Stimulated activated CD8-positive, alpha-beta memory T cell treated with anti-CD3 and anti-CD28 coated beads, Interleukin-7, amount 100 ng/mL, for 1 hour (primary cell): ENCODE measurements at places on chromosomes 11 and 22.

- no peak for DNase-seq
These were observed 578.5 kb downstream of the TBC1D22A start for GRCh38 chr22:47340851-47341436.

GRCh38 chr11:119889728-119890280 is 160.8 kb upstream of the NECTIN1 start:
- no peak for DNase-seq

GRCh38 chr11:79110321-79110720 is 330.5 kb downstream of the TENM4 start:
- no peak for DNase-seq

- DNase-seq: no peak
These were observed 24.8 kb upstream of the CALCB start for GRCh38 chr11:15048616-15049015.

GRCh38 chr11:10673501-10674062 is 20.0 kb downstream of the IRAG1 start:
- DNase-seq: no peak

GRCh38 chr11:78319453-78319955 is 98.1 kb downstream of the GAB2 start:
- no peak for DNase-seq

GRCh38 chr22:23245045-23245798 is 64.9 kb downstream of the BCR start:
- DNase-seq: no peak

DNA sequence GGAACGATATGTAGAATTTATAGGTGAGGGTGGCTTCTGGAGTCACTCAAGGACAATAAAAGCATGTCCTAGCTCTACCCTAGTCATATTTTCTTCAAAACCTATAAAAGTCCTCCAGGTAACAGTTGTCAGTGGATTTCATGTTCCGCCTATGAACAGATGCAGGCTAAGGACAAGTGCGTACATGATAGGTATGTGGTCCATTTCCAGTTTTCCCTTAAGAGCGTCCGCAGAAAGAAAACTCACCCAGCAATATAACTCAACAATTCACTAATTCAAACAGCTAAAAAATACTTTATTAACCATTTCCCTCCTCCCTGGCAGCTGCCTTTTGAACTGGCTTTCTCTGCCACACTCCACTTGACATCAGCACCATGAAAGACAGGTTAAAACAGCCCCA is 50.2 kb upstream of the CCDC34 start:
- no peak for DNase-seq

DNA sequence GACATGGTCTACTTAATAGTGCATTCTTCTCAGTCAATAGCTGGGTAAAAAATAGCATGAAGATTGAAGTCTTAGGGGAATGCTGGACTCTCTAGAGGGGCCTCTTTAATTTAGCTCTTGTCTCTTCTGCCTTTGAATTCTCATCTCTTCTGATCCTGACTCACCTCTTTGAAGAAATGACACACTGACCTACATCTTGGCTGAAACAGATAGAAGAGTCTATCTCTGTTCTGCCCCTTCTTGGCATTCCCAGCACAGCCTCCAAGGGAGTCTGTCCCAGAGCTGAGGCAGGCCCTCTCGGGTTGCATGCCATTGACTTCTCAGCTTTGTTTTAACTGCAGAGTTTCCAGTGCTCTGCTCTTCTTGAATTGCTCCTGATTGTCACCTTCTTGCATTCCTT is 55.7 kb downstream of the PTPRJ start:
- DNase-seq: no peak

DNA sequence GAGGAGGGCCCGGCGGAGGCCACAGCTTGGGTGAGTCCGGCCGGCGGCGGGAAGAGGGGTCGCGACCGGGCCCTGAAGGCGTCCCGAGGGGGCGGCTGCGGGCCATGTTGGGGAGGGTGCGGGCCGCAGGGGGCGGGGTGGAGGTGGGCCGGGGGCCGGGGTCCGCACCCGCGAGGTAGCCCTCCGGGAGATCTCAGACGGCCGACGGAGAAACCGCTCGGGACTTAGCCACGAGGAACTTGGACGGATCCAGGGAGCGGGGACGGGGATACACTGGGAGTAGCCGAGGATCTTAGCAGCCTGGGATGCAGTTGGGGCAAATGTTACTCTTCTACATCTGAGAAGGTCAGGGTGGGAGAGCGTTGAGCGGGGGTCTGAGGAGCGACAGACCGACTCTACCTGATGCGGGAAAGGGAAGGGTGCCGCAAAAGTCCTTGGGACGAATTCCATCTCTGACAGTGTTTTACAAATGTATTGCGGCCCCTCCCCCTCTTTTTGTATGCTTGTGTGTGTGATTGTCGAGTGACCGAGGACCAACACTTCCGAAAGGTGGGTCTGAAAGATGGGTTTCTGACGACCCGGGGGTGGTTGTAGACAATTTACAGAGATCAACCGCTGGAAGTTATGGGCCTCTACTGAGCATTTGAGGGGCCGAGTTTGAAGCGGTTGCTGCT is 658 bp downstream of the STIP1 start:
- no peak for DNase-seq

DNA sequence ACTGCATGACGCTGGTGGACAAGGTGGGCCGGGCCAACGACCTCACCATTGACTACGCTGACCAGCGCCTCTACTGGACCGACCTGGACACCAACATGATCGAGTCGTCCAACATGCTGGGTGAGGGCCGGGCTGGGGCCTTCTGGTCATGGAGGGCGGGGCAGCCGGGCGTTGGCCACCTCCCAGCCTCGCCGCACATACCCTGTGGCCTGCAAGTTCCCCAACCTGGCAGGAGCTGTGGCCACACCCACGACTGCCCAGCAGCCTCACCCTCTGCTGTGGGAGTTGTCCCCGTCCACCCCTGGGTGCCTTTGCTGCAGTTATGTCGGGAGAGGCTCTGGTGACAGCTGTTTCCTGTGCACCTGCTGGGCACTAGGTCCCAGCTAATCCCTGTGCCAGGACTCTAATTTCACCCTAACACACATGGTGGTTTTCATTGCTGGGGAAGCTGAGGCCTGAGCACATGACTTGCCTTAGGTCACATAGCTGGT is 49.0 kb upstream of the PPP6R3 start:
- no peak for DNase-seq

GRCh38 chr11:128271401-128271800 is 316.0 kb downstream of the ETS1 start:
- DNase-seq: no peak

DNA sequence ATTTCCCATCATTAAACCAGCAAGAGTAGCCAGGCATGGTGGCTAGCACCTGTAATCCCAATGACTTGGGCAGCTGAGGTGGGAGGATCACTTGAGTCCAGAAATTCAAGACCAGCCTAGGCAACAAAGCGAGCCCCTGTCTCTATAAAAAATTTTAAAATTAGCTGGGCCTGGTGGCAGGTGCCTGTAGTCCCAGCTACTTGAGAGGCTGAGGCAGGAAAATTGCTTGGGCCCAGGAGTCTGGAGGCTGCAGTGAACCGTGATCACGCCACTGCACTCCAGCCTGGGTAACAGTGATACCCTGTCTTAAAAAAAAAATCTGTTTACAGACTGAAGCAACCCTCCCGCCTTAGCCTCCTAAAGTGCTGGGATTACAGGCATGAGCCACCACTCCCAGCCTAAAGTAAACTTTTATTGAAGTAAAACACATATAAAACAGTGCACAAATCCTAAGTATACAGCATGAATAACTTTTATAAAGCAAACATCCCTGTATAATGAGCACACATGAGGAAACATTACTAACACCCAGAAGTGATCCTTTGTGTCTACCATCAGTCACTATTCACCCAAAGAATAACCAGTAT is 12.6 kb downstream of the UCP3 start:
- no peak for DNase-seq

- no peak for DNase-seq
These were observed 31.2 kb downstream of the ARHGAP8 start for GRCh38 chr22:44783581-44783980.

- DNase-seq: no peak
These were observed 53.2 kb downstream of the TSPAN18 start for GRCh38 chr11:44779736-44780520.

DNA sequence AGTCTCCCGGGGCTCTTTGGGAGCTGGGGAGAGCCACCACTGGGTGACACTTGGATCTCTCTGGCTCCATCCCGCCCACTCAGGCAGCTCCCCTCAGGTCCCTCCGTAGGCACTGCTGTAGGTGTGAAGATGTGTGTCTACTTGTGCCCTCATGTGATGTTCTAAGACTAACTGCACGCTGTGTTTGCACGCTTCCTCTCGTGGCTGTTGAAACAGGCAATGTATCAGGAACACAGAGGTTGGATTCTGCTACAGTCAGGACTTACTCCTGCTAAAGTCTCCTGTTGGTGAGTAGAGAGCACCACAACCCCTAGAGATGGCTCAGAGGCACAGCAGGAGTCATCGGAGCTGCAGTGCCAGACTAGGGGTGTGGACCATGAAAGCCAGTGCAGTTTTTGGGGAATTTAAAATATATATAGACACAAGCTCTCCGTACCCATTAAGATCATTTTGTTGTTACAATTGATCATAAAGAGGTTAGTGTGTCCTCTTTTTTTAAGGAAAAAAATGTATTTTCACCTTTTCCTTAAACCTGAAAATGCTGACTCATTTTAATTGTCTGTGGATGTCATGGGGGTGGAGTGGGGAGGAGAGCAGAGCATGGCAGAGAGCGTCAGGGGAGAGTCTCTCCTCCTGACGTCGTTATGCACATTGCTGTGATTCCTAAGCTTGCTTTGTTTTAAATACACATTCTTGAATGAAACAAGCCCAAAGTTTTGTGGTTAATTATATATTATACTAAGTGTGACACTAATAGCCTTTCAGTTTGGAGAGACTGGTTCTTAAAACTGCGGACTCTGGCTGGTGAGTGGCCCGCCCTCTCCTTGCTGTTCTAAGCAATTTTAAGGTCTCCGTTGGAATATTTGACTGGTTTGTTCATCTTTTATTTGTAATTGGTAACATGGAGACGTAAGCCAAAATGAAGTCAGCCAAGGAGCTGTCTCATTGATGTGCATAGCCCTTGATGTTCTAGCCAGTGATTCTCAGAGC is 16.2 kb upstream of the CTTN start:
- DNase-seq: no peak

DNA sequence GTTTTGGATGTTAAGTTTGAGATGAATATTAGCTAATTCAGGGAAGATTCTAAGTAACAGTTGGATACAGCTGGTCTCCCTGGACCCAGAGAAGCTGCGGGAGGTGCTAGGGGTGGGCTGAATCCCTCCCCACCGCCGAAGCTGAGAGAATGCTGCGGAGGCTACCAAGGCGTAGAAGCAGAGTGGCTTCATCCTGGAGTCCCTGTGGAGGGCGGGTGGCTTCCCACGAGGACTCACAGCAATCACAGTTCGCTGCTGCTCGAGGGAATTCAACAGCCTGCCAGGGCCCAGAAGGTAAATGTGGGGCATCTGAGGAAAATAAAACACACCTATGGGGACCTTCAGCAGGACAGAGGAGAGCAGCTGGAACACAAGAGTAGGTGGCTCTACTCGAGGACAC is 11.1 kb upstream of the B3GAT1 start:
- no peak for DNase-seq
